Activated CD4-positive, alpha-beta T cell treated with anti-CD3 and anti-CD28 coated beads, Interleukin-2, amount 50 U/mL, for 24 hours (primary cell): ENCODE measurements at places on chromosomes 3 and 15.

DNA sequence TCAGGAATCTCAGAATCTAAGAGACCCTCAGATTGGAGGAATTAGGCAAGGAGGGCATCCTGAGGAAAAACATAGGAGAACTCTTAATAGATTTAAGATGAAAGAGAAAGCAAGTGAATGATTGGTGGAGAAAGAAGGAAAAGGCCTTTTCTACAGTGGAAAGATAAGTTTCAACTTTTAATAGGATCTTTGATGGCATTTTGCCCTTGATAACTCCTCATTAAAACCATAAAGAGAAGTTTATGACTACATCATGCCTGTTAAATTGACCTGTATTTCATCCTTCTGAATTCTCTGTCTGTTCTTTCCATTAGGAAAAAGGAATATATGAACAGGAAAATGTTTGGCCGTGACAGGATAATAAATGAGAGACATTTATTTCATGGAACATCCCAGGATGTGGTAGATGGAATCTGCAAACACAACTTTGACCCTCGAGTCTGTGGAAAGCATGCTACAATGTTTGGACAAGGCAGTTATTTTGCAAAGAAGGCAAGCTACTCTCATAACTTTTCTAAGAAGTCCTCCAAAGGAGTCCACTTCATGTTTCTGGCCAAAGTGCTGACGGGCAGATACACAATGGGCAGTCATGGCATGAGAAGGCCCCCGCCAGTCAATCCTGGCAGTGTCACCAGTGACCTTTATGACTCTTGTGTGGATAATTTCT, 30.1 kb downstream of the TIPARP start:
- DNase-seq = no peak

- peak; percentile 26 for DNase-seq
Measured at GRCh38 chr15:80999623-81000036, 1.1 kb upstream of the TLNRD1 start.

- DNase-seq = no peak
Measured at GRCh38 chr3:189630767-189631372, 319 bp upstream of the TP63 start.

DNA sequence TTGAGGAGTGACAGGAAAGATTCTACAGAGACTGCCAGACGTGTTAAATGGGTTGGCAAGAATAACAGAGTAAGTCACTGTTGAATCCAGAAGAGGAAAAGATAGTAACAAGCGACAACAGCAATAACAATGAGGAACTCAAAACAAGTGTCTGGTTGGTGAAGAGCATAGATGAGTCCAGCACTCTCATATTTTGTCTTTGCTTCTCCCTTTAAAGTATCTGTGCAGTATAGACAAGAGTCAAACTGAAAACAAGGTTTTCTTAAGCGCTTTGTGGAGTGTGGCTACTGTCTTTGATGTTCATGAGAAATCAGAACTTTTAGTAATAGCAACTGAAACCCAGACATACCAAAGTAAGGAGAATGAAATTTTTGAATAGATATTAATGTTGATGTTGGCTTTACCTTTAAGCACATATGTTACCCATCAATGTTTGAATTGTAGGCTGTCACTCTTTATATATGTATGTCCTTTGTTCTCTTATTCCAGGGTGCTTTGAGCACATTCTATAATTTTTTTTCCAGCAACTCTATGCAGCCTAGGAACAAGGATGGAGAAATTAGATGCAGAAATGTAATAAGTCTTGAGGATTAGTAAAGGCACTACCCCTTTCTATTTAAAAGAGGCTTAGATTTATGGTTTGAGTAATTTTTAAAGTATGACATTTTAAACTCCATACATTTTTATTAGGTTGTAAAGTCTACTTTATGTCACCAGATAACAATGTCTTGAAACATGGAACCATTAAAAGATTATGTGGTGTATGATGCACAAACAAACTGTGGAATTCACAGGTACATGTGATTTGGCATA, 185.5 kb downstream of the NFKBIZ start:
- no peak for DNase-seq

GRCh38 chr3:55823001-55823400, 335.9 kb upstream of the WNT5A start:
- DNase-seq = no peak

DNA sequence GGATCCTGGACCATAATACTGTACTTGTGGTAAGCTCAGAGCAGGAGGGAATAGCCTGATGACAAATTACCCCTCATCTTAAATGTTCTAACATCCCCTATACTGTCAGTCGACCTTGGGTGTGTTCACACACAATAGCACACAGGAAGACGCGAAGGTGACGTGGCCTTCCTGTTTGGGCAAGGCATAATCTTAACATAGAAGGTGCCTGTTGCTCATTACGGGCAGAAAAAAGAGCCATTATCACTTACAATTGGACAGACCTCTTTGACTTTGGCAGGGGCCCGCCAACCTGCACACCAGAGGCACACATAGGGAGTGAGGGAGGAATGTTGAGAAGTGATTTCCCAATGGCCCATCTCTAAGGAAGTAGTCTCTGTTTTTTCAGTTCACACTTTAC, 144.2 kb downstream of the ANO10 start:
- DNase-seq = no peak

DNA sequence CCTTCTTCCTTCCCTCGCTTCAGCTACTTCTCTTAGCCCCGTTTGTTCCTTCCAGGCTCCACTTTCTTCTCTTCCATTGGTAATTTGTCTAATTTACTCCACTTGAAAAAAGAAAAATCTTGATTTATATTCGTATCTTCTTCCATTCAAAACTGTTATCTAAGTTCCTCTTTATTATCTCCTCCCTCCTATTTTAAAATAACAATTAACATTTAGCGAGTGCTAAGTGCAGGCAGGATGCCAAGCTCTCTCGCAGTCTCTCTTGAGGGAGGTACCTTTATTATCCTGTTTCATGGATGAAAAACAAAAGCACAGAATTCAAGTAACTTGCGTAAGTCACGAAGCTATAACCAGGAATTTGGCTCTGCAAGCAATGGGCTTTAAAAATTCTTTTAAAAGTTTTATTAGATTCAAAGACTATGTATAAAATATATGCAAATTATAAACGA, 418.9 kb upstream of the NAALADL2 start:
- no peak for DNase-seq

GRCh38 chr15:31768055-31768454, 262.3 kb upstream of the CHRNA7 start:
- no peak for DNase-seq

- no peak for DNase-seq
Measured at GRCh38 chr3:64501298-64501906, 186.4 kb downstream of the ADAMTS9 start.

- DNase-seq = peak; percentile 59
Measured at GRCh38 chr3:152272771-152273242, 4.1 kb downstream of the MBNL1 start.

DNA sequence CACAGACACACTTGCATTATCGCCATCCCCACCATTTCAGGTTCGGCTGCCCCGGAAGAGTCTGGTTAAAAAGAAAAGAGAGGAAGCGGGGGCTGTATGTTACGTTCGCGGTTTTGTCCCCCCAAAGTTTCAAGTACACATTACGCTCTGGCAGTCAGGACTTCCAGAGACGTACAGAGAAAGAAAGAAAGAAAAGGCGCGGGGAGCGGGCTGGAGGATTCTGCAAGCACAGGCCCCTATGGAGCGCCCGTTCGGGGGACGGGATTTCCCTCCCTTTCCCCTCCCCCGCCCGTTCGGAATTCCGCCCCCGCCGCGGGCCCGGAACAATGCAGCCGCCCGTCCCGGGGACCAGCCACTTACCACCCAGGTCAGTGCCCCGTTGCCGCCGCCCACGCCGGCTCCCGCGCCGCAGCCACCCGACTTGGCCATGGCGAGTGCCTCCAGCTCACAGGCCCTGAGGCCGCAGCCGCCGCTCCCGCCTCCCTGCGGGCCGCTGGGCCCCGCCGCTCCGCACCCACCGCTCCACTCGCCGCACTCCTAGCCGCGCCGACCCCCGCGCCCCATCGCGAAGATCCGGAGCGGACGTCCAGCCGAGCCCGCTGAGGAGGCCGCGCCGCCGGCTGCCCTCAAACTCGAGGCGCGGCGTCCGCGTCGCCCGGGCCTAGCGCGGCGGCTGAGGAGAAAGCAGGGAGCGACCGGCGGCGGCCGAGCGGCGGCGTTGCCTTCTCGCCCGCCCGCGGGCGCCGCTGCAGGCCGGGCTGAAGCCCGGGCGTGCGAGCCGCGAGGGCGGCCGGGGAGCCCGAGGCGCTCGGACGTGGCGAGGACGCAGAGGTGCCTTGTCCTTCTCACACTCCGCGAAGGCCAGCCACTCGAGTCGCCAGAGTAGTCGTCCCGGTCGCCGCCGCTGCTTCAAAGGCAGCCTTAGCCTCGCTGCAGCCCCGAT, 567 bp downstream of the TOP2B start:
- peak; percentile 46 for DNase-seq

DNA sequence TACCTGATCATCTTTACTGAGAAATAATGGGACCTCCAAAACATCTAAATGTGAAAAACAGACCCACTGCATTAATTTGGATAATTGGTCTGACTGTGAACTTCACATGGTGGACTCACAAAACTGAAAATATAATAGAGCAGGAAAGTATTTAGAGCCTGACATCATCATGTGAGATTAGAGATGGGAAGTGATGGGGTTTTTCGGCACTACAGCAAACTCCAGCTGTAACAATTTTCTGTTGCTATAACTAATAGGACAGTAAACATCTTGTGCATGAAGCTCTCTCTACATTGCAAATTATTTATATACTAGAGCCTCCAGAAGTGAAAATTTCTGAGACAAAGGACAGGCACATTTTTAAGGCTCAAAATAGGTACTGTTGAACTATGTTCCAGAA, 32.2 kb downstream of the VEPH1 start:
- no peak for DNase-seq

DNA sequence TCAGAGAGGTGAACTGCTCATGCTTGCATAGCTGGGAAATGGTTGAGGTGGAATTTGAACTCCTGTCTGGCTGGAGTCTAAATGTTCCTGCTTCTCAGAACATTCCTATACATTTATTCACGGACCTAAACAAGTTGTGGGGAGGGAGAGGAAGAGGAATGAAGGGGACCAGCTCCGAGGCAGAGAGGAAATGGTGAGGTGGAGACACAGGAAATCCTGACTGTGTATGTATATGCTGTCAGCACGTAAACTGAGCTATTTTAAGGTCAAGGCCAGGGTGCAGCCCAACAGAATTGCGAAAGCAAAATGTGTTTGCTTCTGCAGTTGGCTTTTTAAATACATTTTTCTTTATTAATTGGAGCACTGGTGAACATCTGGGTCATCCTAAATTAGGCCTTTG, 74.1 kb upstream of the POMGNT2 start:
- DNase-seq = no peak

DNA sequence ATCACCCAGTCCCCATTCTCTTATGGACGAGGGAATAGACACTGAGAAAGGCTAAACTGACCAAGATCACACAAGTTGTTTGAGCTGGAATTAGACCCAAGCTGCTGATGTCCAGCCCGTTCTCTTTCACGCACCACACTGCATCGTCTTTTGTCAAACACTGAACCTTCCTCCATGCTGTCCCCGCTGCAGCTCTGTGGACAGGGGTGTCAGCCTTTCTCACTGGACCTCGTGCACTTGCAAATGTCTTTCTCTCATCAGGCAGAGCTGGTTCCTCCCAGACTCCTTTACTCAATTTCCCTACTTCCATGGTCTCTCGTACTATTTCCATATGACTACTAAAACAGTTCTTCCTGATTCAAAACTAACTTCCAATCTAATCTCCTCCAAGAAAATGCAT, 161.6 kb downstream of the MEIS2 start:
- no peak for DNase-seq

GRCh38 chr15:28107111-28107903, 8.2 kb upstream of the OCA2 start:
- DNase-seq = no peak

DNA sequence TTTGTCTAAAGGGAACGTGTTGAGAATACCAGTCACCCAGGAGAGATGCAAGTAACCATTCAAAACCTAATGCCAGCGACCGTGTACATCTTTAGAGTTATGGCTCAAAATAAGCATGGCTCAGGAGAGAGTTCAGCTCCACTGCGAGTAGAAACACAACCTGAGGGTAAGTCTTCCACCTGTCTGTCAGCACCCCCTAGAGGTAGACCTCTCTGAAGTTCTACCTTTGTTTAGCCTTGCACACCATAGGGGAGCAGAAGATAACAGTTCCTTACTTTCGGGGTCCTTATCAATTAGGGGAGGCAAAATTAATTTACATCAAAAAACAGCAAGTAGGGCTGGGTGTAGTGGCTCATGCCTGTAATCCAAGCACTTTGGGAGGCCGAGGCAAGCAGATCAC, 124.4 kb downstream of the HCN4 start:
- DNase-seq = no peak

- DNase-seq = no peak
Measured at GRCh38 chr3:33664195-33664594, 53.9 kb downstream of the CLASP2 start.

DNA sequence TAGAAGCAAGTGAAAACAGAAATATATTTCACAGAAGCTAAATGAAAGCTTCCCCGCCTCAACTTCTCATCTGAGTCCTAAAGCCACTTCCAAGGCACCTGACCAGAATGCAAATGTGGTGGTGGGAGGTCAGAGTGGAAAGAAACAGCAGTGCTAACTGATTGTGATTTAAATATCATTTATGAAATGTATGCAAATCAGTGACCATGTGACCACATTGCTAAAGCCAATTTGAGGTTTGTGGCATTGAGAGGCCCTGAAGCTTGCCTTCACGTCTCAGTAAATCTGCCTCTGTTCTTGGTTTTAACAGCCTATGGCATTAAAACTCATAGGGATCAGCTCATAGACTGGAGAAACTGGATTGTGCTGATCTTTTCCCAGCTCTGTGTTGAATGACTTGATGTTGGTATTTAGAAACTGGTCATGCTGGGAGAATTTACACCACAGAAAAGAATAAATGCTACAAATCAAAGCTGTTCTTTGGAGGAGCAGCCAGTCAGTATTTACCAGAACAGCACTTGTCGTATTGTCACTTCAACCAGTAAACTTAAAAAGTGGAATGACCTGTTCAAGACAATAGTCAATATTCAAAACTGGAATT, 481.4 kb upstream of the ALCAM start:
- no peak for DNase-seq

GRCh38 chr15:62112616-62113593, 46.1 kb downstream of the C2CD4A start:
- DNase-seq = no peak

DNA sequence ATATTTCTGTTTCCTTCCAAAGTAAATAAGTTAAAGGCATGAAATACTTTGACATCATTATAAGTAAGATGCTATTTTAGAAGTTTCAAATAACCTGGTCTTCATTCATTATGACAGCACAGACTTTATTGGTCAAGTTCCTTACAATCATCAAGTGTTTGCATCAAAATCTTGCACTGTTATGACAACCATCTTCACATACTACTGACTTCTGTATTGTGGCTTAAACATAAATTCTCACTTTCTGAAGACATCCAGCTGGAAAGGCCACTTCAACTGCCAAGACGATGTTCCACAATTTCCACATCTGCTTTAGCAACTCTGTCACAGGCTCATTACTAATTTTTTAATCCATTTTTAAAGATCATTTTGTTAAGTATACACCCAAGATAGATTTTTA, 408.0 kb downstream of the MECOM start:
- no peak for DNase-seq

DNA sequence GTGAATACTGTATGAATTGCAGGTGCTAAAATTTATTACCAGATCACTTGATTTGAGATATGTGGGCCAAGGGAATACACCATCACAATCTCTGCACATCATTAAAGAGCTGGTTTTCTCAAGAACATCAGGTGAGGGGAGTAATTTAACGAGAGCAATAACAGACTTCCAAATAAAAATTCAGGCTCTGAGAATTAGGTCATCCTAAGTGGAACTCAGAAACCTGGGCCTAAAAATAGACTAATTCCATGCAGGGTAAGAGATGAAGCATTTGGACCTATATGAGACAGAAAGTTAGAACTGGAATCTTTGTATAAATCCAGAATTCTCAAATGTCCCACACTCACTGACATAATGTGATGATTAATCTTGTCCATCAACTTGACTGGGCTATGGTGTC, 331.1 kb downstream of the ZNF621 start:
- no peak for DNase-seq
